ENCODE measurements at places on chromosomes 6 and 20. TPM values are rescaled to one million over a fixed set of nuclear protein-coding genes. Genes with fewer than 3 reads are reported as not detected.

- DNase-seq, result no peak
Observed at GRCh38 chr6:44064089-44064947, 62.9 kb downstream of the MRPL14 start.

GRCh38 chr20:36462440-36463211 is 78.7 kb upstream of the MYL9 start:
- DNase-seq, result no peak

- no peak for DNase-seq
Observed at GRCh38 chr6:138493413-138493812, 5.9 kb downstream of the NHSL1 start.

- DNase-seq, result no peak
Observed at GRCh38 chr6:51265426-51265825, 446.8 kb downstream of the TFAP2B start.

DNA sequence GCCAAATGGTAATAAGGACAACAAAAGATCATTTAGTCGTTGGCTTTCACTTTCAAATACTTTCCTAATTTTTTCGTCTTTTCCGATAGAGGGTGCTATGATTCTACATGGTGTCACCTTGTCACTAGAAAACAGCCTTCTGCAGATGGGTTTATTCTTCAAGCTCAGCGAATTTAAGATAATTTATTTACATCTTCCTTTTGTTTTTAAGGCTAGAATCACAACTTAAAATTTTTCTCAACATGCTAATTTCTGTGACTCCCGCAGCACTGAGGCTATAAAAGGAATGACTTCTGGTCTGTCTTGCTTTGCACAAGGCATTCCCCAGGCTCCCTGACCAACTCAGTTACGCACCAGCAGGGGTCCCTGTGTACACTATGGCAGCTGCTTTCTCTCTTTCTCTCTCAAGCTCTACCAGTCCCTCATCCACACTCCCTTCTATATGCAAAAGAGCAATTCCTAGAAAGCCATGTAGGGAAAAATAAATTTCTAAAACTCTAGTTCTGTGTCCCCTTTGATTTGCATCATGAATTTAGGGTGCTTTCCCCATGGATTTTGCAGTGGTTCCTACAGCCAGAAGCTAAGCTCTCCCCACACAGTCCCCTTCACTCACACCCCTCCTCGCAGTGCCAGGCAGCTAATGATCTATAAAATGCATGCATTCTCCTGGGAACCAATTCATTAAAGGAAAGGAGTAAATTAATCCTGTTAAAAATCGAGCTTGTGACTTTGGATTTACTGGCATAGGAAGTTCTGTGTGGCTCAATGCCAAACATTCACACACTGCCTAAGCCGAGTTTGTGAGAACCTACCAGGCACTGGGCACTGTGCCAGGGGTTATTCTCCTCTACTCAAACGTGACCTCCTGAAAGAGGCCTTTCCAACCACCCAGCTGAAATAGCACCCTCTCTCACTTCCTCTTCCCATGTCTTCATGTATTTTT is 74.5 kb downstream of the DCDC2 start:
- no peak for DNase-seq

GRCh38 chr20:59939879-59940128 is 301 bp downstream of the PPP1R3D start:
- DNase-seq, result no peak

DNA sequence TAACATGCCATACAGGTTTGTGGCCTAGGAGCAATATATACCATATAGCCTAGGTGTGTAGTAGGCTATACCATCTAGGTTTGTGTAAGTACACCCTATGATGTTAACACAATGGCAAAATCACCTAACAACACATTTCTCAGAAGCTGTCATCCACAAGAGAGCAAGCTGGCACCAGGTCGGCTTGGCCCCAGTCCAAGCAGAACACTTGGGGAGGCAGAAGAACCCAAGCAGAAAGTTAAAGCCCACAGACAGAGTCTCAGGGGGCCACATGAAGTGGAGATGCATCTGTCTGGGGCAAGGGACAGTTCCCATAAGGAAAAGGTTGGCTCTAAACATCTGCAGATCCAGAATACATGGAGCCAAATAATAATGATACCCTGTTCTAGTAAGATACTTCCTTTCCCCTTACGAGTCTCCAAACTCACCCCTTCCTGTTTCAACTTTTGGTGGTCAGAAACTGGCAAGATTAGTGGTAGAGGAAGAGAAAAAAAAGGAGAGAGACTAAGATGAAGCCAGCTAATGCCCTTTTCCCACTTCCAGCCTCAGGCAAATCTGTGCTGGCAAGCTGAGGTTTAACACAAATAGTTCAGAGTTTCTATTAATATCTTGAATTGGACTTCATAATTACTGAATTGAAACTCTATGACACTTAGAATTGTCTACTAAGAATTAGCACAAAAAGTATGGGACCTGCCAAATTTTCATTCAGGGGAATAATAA is 29.5 kb downstream of the TCF21 start:
- no peak for DNase-seq

DNA sequence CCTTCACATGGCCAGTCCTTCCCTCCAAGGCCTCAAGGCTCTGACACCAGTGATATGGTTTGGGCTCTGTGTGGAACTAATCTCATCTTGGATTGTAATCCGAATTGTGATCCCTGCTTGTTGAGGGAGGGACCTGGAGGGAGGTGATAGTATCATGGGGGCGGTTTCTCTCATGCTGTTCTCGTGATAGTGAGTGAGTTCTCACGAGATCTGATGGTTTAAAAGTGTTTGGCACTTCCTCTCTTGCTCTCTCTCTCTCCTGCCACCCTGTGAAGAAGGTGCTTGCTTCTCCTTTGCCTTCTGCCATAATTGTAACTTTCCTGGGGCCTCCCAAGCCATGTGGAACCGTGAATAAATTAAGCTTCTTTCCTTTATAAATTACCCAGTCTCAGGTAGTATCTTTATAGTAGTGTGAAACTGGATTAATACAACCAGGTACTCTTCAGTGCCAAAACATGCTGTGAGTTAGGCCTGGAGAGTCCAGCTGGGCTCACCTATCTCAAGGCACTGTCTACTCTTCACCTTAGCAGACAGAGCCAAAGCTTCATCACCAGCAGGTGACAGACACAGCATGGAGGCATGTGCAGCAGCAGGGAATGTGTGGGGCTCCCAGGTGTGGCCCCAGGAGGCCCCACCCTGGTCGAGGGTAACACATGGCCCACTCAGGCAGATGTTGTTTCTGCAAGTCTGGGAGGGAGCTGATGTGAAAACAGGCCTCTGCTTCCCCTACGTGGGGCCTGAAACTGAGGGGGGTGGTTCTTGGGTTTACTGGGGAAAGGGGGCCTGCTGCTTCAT is 97.5 kb upstream of the CDYL start:
- no peak for DNase-seq

DNA sequence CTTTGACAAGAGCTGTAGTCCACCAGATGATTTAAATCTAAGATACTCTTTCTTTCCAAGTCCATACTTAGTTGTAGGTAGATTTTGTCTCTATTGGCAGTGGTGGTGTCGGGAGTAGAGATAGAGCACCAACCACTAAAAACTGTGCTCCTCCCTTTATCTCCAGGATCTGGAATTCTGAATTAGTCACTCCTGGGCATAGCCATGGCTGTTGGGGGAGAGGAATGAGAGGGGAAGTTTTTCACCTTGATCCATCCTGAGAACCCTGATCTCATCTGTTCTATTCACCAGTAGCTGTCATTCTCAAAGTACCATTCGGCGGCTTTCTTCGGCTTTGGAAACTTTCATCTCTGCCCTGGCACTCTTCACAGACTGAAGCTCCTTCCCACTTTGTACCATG is 35.6 kb upstream of the NKX2-4 start:
- no peak for DNase-seq

GRCh38 chr20:47576516-47577033 is 74.9 kb downstream of the NCOA3 start:
- DNase-seq, result no peak

DNA sequence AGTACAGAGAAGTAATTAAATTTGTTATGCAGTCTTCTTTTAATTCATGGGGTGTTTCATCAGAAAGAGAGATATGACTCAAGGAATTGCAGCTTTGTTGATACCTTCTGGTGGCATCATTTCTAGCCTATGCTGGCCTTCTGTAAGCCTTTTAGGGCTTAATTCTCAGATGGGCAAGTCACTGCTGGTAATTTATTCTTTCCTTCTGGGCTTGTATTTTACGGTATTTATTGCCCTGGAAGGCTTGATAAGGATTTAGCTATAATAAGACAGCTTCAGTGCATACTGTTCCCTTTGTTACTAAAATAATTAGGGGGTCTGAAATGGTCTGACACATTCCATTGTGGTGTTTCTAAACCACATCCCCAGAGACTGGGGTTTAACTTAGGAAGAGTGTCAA is 57.9 kb upstream of the EMILIN3 start:
- DNase-seq, result no peak

GRCh38 chr6:51616243-51616642 is 471.2 kb downstream of the PKHD1 start:
- DNase-seq, result no peak

- no peak for DNase-seq
Observed at GRCh38 chr20:10474606-10475184, 39.6 kb downstream of the SLX4IP start.

GRCh38 chr6:147947521-147947920 is 395.1 kb upstream of the SASH1 start:
- DNase-seq, result no peak

GRCh38 chr6:119379809-119380208 is 30.2 kb upstream of the MAN1A1 start:
- no peak for DNase-seq

GRCh38 chr6:144408161-144408560 is 123.0 kb downstream of the UTRN start:
- no peak for DNase-seq

- DNase-seq, result no peak
Observed at GRCh38 chr6:64955435-64955848, 751.6 kb downstream of the EYS start.

- DNase-seq, result no peak
Observed at GRCh38 chr20:754904-755303, 13.4 kb downstream of the SLC52A3 start.

DNA sequence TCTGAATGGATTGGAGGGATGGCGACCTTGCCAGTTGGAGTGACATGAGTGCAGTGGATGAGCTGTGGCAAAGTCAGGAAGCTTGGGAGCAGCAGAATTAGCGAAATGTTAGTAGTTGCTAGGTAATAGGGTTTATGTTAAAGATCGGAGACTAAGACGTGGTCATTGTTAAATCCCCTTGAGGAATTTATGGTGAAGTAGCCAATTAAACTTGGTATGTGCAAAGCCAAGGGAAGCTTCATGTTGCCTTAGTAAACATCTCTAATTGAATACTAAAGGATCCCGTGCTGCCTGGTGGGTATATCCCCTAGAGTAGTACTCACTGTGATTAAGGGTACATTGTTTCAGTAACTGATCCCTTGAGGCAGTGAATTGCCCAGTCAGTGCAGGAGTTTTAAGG is 106.0 kb downstream of the PRIM2 start:
- no peak for DNase-seq

DNA sequence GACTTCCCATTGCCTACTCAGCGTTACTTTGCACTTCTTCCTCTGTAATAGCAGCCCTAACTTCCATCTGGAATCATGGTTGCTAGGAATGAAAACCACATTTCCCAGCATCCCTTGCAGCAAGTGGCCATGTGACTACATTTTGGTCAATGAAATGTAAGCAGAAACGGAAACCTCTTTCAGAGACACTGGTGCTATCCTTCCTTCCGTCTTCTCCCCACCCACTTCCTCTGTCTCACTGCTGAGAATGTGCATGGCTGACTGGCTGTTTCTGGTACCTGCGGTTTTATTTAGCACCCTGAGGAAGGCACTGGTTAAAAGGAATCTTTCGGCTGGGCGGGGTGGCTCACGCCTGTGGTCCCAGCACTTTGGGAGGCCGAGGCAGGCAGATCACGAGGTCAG is 107.4 kb downstream of the SCML4 start:
- DNase-seq, result no peak

DNA sequence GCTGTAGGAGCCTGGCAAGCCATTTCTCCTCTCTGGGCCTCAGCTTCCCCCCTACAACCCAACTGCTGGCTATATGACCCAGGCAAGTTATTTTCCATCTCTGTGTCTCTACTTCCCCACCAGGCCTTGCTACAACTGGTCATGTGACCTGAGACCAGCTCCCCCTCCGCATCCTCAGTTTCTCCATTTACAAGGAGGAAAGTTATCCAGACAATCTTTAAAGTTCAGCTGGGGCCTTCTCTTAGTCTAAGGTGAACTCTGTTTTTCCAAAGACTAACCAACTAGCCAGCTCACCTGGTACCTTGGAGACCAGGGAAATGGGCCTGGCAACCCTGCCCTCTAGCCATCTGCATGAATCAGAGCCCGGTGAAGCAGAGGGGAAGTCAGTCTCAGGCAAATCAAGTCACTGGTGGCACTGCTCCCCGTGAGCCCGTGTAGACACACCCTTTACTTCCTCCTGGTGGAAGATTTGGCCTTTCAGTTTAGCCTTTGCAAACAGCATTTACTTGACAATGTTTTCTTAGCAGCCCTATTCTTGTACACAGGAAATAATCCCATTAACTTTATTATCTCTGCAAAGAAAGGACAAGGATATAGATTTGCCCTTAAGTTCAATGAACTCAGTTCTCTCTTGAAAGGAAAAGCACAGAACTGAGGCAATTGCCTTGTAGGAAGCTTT is 157.7 kb downstream of the VEGFA start:
- no peak for DNase-seq

DNA sequence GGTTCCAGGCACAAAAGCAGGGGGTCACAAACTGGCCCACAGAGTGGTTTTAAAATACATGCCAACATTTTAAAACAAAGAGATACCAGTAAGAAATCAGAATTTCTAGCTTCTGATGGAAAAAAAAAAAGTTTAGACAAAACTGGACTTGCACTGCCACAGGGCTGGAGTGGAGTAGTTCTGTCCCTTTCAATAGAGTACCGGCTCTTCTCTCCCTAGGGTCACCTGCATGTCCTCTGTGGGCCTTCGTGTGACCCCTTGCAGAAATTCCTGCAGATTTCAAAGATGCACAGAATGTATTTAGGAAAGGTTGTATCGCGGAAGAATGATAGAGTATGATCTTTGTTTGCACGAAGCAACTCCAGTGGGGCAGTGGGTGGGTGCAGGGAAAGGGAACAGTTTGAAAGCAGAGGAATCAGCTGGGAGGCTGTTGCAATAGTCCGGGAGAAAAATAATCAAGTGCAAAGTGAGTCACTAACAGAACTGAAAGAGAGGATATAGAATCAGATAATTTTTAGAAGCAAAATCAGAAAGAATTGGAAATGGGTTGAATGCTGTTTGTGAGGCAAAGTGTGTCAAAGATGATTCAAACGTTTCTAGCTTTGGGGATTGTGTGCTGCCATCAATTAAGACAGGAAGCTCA is 97.3 kb upstream of the STXBP5 start:
- DNase-seq, result no peak

- no peak for DNase-seq
Observed at GRCh38 chr20:16566080-16566479, 7.2 kb downstream of the KIF16B start.

GRCh38 chr6:118354641-118355040 is 193.5 kb upstream of the PLN start:
- no peak for DNase-seq

GRCh38 chr6:41040940-41041536 is 1.2 kb upstream of the TSPO2 start:
- no peak for DNase-seq

NOTCH4 gene
- 2.8 TPM for total RNA-seq

JAG1 gene
- 29.1 TPM for total RNA-seq

PRR3 gene
- total RNA-seq, result 10.5 TPM

PLCB4 gene
- 14.1 TPM for total RNA-seq

VSX1 gene
- total RNA-seq, result not detected

CALHM4 gene
- not detected for total RNA-seq

CD24 gene
- 2,327 TPM for total RNA-seq

SLC22A1 gene
- 0.45 TPM for total RNA-seq

All from H1 (cell line).